ENCODE measurements at places on chromosomes 11 and 22.

- peak; percentile 57 for DNase-seq
These were observed 8.6 kb downstream of the TCN1 start for GRCh38 chr11:59857439-59858434.

GRCh38 chr11:1223346-1224110 lies 662 bp downstream of the MUC5B start:
- no peak for DNase-seq

DNA sequence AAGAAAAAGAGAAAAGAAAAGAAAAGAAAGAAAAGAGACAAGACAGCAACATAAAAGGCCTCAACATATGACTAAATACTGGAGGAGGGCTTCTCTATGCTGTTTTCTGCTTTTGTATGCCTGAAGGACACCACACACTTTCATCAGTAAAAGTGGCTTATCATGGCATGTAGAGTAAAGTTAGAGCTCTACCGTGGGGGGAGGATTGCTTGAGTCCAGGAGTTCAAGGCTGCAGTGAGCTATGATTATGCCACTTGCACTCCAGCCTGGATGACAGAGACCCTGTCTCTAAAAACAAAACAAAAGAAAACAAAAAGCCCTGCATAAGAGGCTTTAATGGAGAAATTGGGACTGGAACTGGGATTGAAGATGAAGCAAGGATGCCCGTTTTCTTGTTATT lies 5.7 kb downstream of the PTS start:
- no peak for DNase-seq

DNA sequence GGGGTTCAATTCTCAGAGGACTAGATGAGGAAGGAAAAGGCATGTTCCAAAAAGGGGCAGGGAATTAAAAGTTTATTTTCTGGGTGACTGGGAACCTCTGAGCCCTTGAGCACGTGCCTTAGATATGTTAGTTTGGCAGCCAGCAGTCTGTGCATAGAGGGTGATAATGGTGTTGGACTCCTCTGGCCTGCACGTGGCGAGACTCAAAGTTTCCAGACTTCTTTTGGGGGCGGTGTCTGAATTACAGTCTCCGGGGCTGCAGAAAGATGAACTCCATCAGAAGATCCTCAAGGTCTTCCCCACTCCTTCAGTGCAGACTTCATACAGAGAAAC lies 861 bp upstream of the ZNRF3 start:
- DNase-seq, result no peak

DNA sequence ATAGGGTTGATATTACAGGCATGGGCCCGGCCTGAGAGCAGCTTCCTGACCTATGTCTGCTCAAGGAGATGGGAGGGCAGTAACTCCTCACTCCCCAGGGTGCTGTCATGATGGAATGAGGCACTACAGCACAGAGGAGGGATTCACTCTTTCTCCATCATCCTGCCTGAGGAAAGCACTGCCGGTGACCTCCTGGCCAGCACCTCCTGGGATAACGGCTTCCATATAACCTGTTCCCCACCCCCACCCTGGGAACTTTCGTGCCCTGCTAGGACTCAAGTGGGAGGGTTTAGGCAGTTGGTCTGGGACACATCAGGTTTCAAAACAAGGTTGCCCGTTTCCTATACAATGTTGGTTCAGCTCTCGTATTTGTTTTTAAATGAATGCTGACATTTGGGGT lies 42.7 kb upstream of the MN1 start:
- DNase-seq, result no peak

GRCh38 chr11:115132436-115133228 lies 371.6 kb downstream of the CADM1 start:
- no peak for DNase-seq

DNA sequence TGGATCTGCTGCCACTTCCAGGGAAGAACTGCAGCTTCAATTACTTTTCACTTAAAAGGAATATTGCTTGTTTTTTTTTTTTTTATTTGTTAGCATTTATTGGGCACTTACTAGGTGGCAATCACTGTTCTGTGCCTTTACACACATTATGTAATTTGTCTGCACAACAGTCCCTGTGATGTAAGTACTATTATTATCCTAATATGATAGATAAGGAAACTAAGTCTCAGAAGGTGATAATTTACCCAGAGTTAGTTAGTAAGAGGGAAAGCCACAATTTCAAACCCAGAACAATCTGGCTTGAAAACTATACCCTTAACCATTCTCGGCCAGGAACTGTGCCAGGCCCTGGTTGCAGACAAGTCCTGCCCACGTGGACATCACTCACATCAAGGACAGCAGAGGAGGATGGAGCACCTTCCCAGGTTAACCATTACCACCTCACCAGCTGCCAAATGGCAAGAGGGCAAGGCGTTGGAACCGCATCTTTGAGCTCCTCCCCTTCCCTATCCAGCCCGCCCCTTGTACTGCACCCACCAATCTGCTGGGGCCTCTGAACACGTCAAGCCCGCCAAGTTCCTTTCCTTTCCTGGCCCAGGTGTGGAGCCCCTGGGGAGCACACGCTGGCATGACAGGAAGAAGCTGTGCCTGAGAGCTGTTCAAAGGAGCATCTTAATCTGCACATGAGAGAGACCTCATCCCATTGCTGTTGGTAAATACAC lies 78.4 kb downstream of the NAV2 start:
- DNase-seq, result no peak

DNA sequence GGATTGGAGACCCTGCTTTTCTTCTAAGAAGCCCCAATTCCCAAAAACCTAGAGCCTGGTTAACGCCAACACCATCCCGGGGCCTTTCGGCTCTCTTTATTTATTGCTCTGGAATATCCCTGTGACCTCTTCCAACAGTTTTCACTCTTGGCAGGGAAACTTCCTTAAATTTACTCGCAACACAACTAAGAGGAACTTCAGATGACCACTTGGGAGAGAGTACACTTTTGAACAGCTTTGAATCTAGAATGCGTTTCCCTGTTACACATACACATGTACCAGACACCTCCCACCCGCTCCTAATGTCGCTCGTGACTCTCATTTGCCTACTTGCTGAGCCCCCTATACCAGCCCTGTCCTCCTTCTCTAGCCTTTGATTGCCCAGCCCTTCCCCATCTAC lies 19.4 kb downstream of the TUBA8 start:
- DNase-seq, result no peak

GRCh38 chr11:121159741-121160140 lies 58.7 kb downstream of the TECTA start:
- DNase-seq, result no peak

DNA sequence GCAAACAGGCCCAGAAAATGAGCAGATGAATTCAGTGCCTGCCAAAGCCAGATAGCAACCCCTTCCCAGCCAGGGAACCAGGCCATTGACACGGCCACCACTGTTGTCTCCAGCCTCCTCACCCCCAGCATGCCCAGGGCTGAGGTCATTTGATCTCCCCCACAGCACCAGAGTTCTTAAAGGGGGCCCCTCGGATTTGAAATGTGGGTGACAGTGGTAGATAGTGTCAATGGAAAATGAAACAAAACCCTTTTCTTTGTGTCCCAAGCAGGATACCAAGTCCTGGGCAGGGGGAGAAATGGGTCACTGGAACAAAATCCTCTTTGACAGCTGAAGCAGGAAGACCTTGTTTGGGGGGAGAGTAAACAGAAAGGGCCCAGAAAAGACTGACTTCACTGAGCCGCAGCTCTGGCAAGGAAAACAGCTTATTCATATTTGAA lies 14.3 kb upstream of the ACCSL start:
- no peak for DNase-seq

DNA sequence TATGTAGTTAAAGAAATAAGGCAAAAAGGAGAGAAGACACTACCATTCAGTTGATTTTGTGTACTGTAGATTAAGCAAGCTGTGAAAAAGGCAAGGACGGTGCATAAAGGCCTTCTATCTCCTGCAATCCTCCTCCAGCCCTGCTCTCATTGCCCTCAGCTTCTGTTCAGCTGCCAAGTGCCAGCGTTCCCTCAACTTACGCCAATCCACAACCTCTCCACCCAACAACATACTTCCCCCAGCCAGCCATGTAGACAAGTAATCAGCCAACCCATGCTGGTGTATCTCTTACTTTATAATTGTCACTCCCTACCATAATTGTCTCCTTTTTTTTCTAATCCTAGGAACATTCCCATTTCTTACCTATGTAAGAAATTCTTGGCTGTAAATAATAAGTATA lies 30.1 kb upstream of the ANO5 start:
- DNase-seq, result no peak

- DNase-seq, result peak; percentile 86
These were observed 398 bp upstream of the ATG16L2 start for GRCh38 chr11:72813740-72814285.

- no peak for DNase-seq
These were observed 98.3 kb downstream of the ARHGAP42 start for GRCh38 chr11:100785148-100785983.

- DNase-seq, result no peak
These were observed at the start of gene SHISA8 for GRCh38 chr22:41915035-41915785. Gene SHISA8, minus strand, starts transcription at chr22:41915074. Its CDS starts 407 bp downstream, at chr22:41914667.

GRCh38 chr22:39466228-39467006 lies 9.6 kb downstream of the MGAT3 start:
- DNase-seq, result peak; percentile 96
